NCI-H1930 (cell line): ENCODE measurements at places on chromosomes 7 and 10.

DNA sequence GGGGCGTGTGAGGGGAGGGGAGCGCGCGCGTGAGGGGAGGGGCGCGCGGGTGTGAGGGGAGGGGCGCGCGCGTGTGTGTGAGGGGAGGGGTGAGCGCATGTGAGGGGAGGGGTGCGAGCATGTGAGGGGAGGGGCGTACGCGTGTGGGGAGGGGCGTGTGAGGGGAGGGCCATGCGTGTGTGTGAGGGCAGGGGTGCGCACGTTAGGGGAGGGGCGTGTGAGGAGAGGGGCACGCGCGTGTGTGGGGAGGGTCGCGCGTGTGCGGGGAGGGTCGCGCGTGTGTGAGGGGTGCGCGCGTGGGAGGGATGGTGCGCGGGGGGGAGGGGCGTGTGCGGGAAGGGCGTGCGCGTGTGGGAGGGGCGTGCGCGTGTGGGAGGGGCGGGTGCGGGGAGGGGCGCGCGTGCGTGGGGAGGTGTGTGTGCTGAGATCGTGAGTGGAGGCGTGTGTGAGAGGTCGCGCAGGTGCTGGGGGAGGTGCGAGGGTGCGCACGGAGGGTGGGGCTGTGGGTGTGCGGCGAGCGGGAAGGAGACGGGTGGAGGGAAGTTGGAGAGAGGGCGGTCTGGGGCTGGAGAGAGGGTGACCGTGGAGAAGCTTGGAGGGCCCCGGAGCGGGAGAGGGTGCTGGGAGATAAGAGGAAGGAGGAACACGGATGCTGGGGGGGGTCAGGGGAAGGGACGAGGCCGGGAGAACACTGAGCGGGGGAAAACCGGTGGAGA lies 19.7 kb downstream of the MXI1 start:
- no peak for DNase-seq

- DNase-seq, result no peak
These were observed 174.2 kb upstream of the IMMP2L start for GRCh38 chr7:111736552-111736874.

DNA sequence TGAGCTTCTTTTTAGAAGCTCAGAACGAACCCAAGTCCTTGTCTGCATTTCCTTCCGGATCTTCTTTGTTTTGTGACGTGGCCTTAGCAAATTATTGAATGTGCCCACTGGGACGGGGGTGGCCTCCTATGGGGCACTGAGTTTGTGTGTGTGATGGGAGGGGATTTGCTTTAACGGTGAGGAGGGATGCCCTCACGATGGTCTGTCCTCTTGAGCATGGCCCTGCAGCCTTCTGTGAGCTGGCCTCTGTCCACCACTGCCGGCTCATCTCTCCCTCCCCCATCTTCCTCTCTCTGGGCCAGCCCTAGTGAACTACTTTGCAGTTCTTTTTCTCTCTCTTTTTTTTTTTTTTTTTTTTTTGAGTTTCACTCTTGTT lies 62.9 kb upstream of the MKRN1 start:
- DNase-seq, result no peak

DNA sequence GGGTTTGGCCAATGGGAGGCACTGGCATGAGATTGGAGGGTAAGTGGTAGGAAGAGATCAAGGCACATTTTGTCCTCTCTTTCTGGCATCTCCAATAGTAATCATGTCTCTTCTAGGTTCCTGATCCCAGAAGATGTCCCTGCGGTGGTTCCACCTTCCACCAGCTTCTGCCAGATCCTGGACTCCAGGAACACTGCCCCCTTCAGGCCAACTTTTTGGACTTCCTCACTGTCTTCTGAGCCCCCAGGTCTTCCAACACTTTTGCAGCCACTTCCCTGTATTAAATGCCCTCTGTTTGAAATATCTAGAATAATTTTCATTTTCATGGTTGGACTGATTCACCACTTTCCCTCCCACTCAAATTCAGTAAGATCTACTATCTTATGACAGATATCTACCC lies 60.9 kb downstream of the BAMBI start:
- DNase-seq, result no peak

- no peak for DNase-seq
These were observed 70.4 kb upstream of the NOBOX start for GRCh38 chr7:144473908-144474307.
